AG20443 (cell line): ENCODE measurements at places on chromosomes 3 and 15.

- DNase-seq = no peak
These were observed 16.8 kb downstream of the IGDCC4 start for GRCh38 chr15:65405791-65406423.

GRCh38 chr3:101685870-101686307, 629 bp downstream of the RPL24 start:
- no peak for DNase-seq

- peak; percentile 70 for DNase-seq
These were observed 22.2 kb downstream of the UACA start for GRCh38 chr15:70741107-70741531.

- no peak for DNase-seq
These were observed 4.6 kb downstream of the CFAP100 start for GRCh38 chr3:126399351-126399735.

GRCh38 chr15:73385205-73385604, 16.4 kb upstream of the HCN4 start:
- no peak for DNase-seq

- DNase-seq = peak; percentile 62
These were observed 3.6 kb upstream of the CCR4 start for GRCh38 chr3:32947789-32948238.

DNA sequence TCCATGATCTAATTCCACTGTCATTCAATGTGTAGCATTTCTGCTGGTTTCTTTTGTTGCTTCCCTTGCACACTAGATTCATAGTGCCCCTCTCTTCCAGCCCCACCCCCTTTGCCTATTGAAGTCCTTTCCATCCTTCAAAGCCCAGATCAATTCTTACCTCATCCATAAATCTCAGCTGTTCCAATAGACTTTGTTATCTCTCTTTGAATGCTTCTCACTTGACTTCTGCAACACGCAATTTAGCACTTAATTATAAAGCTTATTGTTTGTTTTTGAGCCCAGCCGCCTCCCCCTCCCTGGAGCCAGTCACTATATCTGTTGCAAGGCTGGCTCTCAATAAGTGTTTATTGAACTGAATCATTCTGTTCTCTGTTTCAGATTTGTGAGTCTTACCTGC, 174.6 kb upstream of the TBL1XR1 start:
- DNase-seq = no peak

DNA sequence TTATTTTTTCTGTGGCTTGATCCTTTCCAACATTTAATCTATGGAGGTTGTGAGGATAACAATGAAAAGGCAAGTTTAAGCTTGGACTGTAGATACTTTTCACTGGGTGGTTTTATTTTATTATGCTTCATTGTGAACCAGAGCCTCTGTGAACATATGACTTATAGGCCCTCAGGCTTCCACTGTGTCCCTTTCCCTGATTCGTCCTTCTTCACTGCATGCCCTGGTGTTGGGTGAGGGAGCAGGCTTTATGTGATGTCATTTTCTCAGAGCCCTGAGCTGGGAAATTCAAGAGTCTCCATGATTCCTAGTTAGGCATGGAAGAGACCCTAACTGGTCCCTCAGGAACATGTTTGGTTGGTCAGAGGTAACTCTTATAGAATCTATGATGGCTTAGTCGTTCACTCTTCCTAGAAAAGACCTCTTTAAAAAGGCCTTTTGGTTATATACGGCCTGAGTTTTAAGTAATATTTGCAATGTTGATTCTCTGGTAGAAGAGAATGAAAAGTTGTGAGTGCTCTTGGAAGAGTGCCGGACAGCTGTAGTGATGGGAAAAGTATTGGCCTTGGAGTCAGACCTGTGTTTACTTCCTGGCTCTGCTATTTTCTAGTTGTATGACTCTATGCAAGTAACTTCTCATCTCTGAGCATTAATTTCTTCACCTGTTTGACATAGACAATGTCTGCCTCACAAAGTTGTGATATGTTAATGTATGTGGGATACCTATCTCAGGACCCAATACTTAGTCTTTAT, 168.4 kb downstream of the LPP start:
- no peak for DNase-seq

DNA sequence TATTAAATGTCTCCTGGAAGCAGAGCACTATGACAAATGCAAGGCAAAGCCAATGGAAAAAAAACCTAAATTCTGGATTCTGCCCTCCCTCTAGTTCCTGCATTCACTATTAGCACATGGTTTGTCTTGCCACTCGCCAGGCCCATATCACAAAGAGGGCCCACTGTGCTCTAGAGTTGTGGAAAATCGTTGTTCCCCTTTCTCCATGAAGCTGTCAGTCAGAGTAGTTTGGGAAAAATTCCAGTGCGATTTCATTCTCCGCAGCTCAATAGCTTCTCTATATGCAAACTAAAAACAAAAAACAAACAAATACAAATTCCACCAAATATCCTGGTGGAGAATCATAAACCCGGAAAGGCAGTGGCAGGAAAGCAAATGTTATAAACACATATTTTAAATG, 77.3 kb downstream of the RORA start:
- no peak for DNase-seq

DNA sequence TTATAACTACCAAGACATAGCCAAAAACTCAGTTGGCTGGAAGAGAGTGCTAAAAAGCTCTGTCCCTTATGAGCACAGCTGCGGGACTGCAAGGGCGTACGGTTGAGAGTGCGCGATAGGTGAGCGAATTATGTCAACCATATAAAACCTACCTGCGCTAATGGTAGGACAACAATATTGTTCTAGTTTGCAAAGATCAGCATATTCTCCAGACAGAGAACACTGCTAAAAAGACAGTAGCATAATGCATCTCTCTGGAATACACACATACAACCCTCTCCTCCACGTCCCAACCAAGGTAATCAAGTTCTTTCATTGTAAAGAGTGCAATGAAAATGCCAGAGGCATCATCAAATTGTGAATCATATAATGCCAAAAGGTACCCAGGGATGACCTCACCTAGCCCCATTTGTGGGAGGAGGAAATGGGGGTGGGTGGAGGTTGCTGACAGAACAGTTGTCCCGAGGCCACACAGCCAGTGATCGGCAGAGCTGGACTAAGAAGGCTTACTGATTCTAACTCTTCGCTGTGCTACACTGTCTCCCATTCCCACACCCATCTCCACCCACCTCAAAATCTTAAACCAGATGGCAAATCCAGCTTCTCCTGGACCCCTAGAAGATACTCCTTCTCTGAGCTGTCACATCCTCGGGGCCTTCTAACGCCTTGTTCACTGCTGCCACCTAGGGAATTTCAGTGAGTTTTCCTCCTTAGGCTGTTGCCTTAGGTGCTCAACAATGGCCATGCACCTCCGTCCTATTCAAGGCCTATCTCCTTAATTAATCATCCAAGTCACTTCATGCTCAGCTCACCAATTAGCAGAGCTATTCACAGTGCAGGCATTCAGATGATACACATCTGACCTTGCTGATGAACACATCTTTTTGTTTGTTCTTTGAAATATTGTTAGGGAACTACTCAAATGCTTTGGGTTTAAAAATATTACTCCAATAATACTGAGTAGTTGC, 60.7 kb downstream of the RPL22L1 start:
- peak; percentile 69 for DNase-seq

DNA sequence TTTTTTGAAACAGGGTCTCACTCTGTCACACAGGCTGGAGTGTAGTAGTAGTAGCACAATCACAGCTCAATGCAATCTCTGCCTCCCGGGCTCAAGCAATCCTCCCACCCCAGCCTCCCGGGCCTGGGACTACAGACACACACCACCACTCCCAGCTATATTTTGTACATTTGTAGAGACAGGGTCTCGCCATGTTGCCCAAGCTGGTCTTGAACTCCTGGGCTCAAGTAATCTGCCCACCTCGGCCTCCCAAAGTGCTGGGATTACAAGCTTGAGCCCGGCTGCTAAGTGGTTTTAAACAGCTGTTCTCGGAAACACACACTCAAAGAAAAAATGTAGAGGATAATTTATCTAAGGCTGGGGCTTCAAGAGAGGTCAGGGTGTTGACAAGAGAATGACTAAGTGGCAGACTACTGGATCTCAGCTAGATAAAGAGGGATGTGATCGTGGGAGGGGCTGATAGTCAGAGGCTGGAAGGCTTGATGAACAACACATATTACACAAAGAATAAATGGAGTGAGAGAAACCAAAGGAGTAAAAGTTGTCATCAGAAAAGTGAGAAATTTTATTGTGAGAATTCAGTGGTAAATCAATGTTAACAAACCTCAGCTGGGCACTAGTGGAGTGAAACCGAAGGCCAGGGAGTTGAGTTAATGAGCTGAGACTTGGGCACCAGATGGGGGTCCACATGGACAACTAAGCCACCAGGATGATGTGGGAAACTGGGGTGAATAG, 6.7 kb downstream of the CCR5AS start:
- DNase-seq = peak; percentile 38

- no peak for DNase-seq
These were observed 73.9 kb downstream of the TRIM69 start for GRCh38 chr15:44810237-44810636.

DNA sequence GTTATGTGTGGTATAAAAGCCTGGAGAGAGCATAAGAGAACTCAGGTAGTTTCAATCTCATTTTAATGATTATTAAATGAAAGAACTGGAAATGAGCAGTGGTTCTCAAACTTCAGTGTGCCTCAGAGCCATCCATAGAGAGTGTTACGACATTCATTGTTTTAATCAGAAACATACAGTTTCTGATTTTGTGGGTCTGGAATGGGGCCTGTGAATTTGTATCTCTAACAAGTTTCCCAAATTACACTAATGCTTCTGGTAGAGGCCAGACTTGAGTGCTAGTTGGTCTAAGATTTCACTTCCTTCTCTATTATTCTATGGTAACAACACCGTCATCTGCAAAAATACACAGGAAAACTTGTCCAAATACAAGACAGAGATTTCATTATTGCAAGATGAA, 292.0 kb upstream of the NECTIN3 start:
- DNase-seq = no peak

DNA sequence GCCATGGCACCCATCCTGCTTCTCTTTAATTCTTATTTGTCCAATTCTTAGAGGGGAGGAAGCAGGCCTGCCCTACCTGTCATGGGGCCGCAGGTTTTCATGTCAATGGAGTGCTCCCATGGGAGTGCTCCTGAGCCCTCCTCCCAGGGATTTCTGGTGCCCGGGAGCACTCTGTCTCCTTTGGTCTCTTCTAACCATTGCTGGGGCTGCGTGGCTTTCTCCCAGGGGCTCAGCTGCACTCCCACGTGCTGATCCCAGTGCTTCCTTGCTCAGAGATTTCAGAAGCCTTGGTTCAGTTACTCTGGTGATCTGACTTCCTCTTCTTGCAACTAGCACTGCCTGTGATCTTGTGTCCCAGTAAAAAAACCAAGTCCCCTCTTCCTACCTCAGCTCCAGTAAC, 68.0 kb upstream of the ARL8B start:
- DNase-seq = no peak

- DNase-seq = peak; percentile 51
These were observed 13.2 kb upstream of the ATP2B2 start for GRCh38 chr3:10518506-10519150.

DNA sequence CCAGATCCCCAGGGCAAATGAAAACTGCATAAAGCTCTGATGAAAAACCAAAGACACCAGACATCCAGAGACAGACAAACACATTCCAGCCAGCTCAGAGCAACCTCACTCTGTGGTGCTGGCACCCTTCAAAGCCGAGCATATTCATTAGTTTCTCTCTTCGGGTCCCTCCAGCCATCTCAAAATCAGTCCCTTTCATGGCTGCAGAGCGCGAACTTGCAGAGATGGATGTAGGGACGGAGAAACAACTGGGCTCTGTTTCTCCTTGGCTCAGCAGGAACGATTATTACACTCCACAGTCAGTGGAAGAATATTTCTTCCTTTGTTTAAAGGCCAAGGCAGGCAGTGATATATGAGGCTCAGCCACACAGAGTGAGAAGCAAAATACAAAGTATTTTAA, 50.4 kb upstream of the SYN2 start:
- DNase-seq = no peak
